ENCODE measurements at places on chromosomes 7 and 10.
A peak's percentile ranks its signal among the peaks of the same experiment; 100 is the strongest.

GRCh38 chr7:108836256-108836655 is 266.6 kb downstream of the DNAJB9 start:
- DNase-seq = no peak

- no peak for DNase-seq
Observed at GRCh38 chr7:152014722-152015121, 10.8 kb upstream of the GALNT11 start.

DNA sequence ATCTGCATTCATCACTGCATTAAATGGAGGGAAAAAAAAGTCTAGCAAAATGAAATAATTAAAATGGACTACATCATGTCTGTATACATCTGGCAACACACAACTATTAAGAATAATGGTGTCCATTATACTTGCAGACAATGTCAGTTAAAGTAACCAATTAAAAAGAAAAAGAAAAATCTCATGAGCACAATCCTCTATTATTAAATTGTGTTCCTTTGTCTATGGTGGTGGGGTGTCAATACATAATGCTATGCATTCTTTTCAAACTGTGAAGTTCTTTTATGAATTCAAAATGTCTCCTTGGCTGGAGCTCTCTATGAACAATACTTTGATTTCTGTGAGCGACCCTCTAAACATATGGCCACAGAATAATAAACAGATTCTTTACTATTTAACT is 63.5 kb downstream of the NRP1 start:
- DNase-seq = no peak

DNA sequence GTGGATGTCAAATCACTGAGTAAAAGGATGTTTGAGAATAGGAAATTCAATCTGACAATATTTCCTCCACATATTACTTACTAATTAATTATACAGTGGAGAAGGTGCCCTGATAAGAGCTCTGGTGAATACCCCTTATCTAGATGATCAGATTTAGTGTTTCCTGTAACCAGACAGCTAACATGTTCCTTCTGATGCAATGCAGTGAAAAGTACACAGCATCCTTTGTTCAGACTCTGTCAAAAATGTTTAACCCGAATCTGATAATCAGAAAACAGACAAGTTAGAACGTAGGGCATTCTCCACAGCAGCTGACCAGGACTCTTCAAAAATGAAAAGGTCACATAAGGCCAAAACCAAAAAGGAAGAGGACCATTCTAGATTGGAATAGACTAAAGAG is 46.2 kb downstream of the WDR11 start:
- no peak for DNase-seq

- DNase-seq = no peak
Observed at GRCh38 chr10:33871061-33871956, 536.8 kb upstream of the NRP1 start.

DNA sequence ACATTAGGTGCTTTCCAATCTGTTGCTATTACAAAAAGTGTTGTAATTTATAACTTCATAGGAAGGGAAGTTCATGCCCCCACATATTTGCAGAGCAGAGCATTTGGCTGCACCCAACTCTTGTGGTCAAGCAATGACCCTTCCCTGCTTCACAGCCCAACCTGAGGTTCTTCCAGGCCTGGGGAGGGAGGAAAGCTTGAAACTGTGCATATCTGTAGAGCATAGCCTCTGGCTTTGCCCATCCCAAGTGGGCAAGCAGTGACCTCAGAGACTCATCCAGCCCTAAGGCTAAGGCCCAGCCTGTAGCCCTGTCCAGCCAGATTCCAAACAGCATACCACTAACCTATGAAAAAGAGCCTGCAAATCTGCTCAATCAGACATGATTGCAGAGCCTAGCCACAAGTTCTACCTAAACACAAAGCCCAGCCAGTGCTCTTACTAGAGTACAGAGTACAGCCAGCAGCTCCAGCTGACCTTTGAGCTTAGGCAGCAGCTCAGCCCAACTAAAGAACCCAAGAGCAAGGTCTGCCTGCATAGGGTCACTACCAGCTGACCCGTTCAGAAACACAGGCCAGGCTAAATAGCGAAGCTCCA is 14.4 kb upstream of the GSTK1 start:
- no peak for DNase-seq

- no peak for DNase-seq
Observed at GRCh38 chr10:1162481-1163203, 106.5 kb downstream of the WDR37 start.

DNA sequence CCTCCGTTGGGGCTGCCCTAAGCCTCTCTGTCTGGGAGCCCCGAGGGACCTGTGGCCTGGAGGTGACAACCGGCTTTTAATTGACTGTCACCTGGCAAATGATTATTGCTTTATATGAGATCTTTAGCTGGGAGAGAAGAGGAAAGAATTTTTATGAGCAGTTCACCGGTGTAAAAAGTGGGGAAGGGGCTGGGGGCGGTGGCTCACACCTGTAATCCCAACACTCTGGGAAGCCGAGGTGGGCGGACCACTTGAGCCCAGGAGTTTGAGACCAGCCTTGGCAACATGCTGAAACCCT is 2.6 kb upstream of the COX19 start:
- no peak for DNase-seq

- no peak for DNase-seq
Observed at GRCh38 chr10:114335614-114336013, 68.7 kb downstream of the AFAP1L2 start.

DNA sequence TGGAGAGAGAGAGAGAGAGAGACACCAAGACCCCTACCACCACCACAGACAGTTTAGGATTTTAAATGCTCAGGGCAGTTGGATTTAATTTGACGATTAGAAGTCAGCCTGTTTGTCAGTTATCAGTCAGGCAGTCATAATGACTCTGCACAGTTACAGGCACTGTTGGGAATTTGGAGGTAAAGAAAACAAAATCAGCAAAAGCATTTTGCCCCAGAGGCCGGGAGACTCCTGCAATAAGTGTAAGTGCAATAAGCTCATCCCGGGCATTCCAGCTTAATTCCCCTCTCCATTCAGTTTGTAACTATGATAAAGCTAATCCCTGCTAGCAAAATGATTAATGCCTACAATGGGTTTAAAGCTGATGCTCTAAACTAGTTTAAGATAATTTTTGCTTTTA is 13.5 kb downstream of the SEMA3C start:
- no peak for DNase-seq

DNA sequence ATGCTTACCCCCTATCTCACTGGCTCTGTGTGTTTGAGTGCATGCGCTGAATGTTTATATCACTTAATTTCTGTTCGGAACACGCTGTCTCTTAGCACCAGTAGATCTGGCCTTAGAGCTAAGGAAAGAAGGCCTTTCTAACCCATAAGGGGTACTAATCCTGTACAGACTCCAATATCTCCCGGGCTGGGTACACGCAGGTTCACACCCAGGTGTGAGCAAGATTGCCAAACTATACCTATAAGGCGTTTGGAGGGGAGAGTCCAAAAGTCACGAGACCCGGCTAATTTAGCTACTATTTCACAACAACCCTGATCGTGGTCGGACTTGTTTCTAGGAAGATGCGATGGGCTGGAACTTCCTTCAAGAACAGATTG is 727 bp upstream of the PDSS1 start:
- no peak for DNase-seq

GRCh38 chr7:130491841-130492522 is at the start of gene MEST:
MEST (plus strand) TSS chr7:130492085; CDS start chr7:130492314, 229 bp downstream.
- peak; percentile 29 for DNase-seq

DNA sequence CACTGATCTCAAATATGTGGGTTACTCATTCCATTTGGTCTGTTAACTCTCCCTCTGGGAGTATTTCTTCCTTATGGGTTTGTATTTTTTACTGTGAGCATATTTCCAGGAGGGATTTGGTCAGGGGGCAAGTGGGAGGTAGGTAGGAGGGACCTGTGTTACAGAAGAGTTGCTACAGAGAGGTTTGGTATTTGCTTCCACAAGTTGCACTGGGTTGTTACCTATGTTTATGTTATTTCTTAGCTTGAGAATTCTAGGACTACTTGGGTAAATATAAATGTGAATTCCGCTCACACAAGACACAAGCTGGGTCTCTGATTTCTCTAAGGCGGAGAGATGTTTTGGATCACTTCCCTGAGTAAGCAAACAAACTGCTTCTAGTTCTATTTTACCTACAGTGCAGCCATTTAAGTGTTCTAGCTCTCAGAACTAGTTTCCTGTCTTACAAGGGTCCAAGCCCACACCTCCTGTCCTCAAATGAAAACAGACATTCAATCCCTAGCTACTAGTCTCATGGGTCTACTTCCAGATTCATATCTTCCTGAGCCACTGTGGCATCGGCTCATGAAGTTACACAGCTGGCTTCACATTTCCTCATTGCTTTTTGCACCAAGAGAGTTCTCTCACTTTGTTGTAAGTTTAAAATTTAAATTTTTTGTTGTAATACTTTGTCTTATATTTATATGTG is 75.4 kb upstream of the PPP1R3C start:
- no peak for DNase-seq

DNA sequence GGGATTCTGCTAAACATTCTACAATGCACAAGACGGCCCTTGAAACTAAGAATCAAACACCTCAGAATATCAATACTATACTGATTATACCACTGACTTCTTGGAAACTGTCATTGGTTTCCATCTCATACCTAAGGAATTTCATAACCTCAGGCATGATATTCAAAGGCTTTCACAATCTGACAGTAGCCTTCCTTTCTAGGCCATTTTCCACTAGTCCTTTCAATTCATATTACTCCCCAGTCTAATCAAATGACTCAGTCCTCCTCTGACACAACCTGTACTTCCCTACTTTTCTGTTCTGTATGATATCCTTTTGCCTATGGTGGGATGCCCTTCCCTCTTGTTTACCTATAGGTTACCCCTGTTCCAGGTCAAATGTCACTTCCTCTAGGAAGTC is 48.3 kb downstream of the CSTF2T start:
- DNase-seq = no peak

DNA sequence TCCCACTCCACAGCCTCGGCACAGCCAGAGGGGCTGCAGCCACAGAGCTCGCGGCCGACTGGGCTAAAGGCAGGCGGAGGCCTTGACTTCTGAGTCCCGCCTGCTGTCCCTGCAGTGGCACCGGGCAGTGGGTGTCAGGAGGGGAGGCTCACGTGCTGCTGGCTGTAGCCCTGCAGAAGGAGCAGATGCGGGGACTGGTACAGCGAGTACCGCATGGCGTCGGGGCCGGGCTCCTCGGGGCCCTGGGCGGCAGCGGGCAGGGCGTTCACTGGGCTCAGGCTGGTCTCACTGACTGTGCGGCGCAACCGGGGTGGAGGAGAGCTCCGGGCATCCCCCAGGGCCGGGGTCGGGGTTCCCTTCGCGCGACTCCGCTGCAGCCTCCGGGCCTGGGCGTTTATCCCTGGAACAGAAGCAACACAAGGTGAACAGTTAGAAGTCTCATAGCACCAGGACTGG is 25.6 kb downstream of the PAPOLB start:
- no peak for DNase-seq
